ENCODE measurements at places on chromosomes 6 and 20.
A peak's percentile ranks its signal among the peaks of the same experiment; 100 is the strongest.

GRCh38 chr20:24948939-24949679, at the start of gene CST7:
TSS of gene CST7 (plus strand) at chr20:24949269. CDS start at chr20:24949506, 237 bp downstream.
- peak; percentile 82 for DNase-seq

- no peak for DNase-seq
Observed at GRCh38 chr6:150937132-150937906, 71.8 kb downstream of the MTHFD1L start.

- DNase-seq = no peak
Observed at GRCh38 chr6:129138739-129139405, 255.9 kb downstream of the LAMA2 start.

GRCh38 chr6:85432554-85432953, 17.3 kb upstream of the NT5E start:
- no peak for DNase-seq

- DNase-seq = no peak
Observed at GRCh38 chr6:160933256-160933655, 58.3 kb upstream of the MAP3K4 start.

GRCh38 chr6:64520050-64520449, 884.4 kb downstream of the PHF3 start:
- DNase-seq = no peak

DNA sequence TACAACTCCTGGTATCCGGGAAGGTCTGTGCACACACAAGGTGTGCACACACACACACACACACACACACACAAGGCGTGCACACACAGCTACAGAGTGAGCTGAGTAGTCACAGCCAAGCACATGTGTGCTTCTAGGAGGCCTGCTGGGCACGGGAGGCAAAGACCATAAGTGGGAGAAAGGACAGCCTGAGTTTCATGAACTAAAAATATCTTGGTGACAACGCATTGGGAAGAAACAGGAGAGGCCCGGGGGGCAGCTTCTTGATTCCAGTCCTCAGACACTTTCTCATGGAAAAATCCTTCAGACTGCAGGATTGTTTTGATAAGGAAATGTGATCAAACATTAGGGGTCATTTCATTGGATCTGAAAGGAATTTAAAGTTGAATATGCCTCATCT, 2.6 kb downstream of the TRAF3IP2 start:
- DNase-seq = no peak

- no peak for DNase-seq
Observed at GRCh38 chr6:93721386-93722048, 302.2 kb upstream of the EPHA7 start.

GRCh38 chr20:56350842-56351241, 7.9 kb upstream of the FAM210B start:
- DNase-seq = no peak

DNA sequence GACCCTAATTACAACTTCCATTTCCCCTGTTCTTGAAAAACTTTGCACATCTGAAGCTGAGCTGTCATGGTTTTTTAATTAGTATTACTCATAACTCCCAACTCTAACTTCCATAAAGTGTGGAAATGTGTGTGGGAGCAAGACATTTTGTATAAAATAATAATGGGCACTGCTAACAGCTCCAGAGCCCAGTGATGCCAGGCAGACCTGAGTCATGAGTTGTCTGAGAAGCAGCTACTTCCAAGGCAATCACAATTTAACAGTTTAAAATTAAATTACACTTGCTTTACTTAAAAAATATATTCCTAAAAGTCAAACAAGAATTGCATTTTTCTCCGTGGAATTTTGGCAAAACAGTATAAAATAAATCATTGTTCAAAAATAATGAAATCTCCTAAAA, 6.4 kb downstream of the SLC2A12 start:
- no peak for DNase-seq

DNA sequence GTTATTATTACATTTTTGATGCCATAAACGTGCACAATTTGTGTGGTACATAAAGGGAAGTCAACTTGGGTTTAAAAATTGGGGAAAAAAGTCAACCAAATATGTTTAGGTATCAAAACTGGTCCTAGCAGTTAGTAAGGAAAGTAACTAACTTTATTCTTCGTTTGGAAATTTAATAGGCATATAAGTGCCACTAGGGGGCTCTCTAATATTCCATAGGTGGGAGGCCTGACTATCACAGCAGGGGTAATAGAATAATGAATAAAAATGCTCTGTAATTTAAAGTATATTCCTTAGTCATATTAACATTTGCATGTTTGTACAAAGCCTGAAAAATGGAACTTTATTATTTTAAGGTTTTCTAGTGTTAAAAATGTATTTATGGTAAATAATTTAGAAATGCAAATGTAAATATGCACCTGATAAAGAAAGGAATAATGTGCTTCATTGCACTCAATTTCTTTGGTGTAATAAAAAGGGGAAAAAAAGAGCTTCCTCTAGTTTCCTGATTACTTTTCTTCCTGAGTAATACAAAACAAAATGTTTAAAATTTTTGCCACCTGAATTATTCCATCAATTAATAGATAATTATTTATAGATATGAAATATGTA, 125.7 kb upstream of the HDAC2 start:
- no peak for DNase-seq

- DNase-seq = no peak
Observed at GRCh38 chr20:13325033-13325432, 104.0 kb downstream of the ISM1 start.

DNA sequence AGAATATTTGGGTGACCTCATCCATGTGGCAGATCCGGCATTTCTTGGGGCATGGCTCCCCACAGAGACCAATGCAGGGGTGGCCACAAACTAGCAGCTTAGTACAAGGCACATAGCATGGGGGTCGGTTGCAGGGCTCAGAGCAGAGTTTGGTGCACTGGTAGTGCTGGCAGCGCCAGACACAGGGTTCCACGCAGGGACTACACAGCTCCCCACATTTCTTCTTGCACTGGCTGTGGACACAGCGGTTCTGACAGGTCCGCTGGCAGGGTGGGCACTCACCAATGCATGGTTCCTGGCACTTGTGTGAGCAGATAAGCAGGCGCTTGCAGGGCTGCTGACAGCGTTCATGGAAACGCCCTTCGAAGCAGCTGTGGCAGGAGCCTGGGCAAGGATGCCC, 29.1 kb downstream of the DDX27 start:
- no peak for DNase-seq

GRCh38 chr20:63141531-63141930, 74.4 kb downstream of the YTHDF1 start:
- DNase-seq = no peak

DNA sequence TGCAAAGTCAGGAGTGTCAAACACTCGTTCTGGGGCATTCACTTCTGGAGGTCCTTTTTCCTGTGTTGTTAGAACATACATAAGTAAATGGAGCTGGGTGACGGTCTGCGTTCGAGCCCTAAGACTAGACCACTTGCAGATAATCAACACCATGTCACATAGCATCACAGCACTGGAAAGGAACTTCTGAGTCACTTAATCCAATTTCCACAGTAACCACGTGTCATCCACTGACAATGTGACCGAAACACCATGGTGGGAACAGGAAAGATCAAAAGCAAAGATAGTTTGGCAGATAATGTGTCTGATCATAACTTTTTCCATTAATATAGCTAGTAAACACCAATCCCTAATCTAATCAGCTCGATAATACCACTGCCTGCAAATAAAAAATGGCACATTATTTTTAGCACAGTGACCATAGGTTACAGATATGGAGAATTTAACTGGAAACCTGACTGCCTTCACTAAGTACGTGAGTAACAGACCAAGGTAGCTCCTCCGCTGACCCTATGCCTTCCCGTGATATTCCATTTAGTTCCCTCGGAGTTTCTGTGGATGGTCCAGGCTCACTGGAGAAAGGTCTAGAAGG, 34.8 kb downstream of the WRNIP1 start:
- DNase-seq = no peak

GRCh38 chr20:53915446-53916172, 154.8 kb downstream of the BCAS1 start:
- peak; percentile 84 for DNase-seq

GRCh38 chr6:34472425-34472824, 6.5 kb downstream of the PACSIN1 start:
- no peak for DNase-seq

DNA sequence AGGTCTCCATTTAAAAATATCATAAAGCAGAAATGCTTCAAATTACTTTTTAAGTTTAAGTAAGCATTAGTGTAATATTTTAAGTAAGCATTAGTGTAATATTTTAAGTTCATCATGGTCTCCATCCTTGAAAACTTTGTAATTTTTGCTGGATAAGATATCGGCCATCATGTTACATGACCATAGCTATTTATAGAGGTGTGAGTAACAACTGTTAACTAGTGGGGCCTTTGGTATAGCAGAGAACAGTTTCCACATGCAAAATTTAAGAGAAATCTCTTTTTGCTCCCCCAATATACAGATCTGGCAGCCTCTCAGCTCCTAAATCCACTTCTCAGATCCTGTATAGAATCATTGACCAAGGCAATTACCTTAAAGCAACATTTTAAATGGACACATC, 468 bp downstream of the TRDN start:
- no peak for DNase-seq

GRCh38 chr20:61668771-61669503, 396.7 kb downstream of the TAF4 start:
- no peak for DNase-seq

- no peak for DNase-seq
Observed at GRCh38 chr6:71983131-71983530, 96.8 kb downstream of the RIMS1 start.

DNA sequence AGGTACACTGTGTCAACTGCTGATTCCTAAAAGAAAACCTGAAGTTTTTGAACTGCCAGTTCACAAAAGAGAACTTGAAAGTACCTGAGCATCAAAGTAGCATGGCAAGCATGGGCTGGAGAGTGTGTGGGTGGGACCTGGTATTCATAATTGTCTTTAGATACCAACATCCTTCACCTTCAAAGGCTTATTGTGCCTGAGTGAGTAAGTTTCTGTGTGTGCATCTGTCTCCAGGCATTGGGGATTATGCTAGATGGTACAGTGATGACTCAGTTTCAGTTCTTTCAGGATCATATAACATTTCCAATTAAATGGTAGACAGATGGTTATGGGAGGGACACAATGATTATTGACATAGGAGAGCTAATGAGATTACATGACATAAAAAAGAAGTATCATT, 238.5 kb downstream of the ZFAND3 start:
- DNase-seq = peak; percentile 16

DNA sequence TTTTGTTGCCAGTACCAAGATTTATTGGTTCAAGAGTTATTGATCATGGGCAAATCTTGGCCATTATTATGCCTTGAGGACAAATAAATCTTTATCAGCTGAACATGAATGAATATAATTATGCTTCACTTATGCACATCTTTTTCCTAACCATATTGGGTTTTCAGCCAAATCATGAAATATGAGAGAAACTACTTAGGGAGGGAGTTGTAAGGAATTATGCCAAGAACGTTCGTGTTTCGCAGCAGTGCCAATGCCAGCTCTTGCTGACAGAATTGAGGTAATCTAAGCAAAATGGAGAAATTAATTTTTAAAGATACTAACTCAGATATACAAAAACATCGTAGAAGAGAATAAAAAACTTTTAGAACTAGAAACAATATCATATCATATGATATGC, 301.1 kb upstream of the SASH1 start:
- no peak for DNase-seq

Measured in activated CD8-positive, alpha-beta memory T cell treated with anti-CD3 and anti-CD28 coated beads for 48 hours (primary cell).